ENCODE measurements at places on chromosomes 2 and 18.
A peak's percentile ranks its signal among the peaks of the same experiment; 100 is the strongest.

- DNase-seq: peak; percentile 81
Measured at GRCh38 chr18:43805646-43806194, 528.4 kb upstream of the SYT4 start.

GRCh38 chr2:42218712-42219111 is 49.6 kb downstream of the EML4 start:
- no peak for DNase-seq

DNA sequence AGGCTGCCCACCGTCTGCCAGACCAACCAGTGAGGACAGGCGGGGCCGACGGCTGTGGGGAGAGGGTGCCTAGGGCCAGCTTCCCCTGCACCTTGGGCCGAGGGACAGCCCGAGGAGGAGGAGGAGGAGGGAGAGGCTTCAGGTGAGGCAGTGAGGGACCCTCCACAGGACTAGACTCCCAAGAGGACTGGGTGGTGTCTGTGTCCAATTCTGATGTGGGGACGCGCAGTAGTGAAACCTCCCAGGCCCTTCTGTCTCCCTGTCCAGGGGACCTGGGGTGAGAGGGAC is 19.8 kb upstream of the ASB1 start:
- no peak for DNase-seq

DNA sequence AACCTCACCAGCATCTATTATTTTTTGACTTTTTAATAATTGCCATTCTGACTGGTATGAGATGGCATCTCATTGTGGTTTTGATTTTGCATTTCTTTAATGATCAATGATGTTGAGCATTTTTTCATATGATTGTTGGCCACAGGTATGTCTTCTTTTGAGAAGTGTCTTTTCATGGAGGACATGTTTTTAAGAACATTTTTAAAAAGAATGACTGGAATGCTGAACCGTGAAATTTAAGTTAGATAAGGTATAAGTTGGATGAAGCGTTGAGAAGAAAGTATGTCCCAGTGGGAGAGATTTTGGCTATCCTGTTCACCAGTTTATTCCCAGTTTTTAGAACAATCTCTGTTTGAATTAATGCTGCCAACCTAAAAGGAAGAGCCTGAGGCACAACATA is 365.9 kb downstream of the CELF4 start:
- DNase-seq: no peak

DNA sequence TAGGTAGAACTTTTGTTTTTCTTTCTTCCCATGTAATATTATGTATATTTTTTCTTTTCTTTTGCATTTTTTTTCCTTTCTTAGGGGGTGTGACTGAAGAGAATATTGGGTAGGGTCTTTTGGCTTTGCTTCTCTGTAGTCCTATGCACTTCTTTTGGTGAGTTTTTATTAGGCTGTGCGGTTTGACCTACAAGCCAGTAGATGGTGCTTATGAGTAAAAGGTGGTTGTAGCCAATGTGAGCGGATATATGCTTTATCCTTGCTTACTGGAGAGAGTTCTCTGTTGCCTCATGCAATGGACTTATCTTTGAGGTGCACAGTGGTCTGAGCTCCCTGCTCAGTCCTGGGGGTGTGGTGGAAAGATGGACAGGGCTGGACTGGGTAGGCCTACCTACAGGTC is 52.7 kb downstream of the DSEL start:
- DNase-seq: no peak

DNA sequence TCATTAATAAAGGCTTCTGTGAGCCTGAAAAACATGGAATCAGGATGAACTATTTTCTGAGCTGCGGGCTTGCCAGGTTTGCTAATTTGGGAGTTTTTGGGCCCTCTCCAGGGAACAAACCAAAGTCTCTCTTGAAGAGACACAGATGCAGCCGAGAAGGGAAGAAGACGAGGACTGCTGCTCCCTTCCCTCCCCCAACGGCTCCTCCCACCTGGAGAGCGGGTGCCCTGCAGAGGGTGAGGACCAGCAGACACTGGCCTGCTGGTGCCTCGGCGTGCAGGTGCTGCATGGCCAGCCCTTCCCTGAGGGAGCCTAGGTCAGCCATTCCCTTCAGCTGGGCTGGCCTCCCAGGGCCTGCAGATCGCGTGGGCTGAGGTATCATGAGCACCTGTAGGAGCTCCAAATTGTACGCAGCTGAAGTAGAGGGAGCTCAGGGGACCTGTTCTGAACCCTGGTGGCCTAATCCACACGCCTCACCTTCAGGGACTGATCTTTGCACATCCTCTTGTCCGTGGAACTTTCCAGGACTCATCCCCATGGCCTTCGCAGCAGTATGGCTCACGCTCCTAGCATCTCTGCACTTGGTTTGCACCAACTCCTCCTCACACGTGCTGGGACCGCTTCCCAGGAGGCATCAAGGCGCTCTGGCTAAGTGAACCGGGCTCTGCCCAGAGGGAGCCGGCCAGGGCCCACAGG is 19.5 kb downstream of the EMX1 start:
- no peak for DNase-seq

Data from DMS79 treated with DMSO at 0.1 percent for 48 hours (cell line).